ENCODE measurements at places on chromosomes 7 and 10.
A peak's percentile ranks its signal among the peaks of the same experiment; 100 is the strongest.

DNA sequence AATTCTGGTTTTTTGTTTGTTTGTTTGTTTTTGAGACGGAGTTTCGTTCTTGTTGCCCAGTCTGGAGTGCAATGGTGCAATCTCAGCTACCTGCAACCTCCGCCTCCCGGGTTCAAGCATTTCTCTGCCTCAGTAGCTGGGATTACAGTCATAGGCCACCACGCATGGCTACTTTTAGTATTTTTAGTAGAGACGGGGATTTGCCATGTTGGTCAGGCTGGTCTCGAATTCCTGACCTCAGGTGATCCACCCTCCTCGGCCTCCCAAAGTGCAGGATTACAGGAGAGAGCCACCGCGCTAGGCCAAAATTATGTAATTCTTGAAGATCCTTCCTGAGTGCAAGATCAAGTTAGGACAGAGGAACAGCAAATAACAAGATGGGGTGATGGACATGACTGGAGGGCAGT is 719 bp downstream of the ZNF33B start:
- DNase-seq: no peak

- no peak for DNase-seq
Observed at GRCh38 chr10:76577455-76577854, 1060.2 kb downstream of the KCNMA1 start.

- no peak for DNase-seq
Observed at GRCh38 chr7:117951691-117952280, 78.5 kb upstream of the CTTNBP2 start.

DNA sequence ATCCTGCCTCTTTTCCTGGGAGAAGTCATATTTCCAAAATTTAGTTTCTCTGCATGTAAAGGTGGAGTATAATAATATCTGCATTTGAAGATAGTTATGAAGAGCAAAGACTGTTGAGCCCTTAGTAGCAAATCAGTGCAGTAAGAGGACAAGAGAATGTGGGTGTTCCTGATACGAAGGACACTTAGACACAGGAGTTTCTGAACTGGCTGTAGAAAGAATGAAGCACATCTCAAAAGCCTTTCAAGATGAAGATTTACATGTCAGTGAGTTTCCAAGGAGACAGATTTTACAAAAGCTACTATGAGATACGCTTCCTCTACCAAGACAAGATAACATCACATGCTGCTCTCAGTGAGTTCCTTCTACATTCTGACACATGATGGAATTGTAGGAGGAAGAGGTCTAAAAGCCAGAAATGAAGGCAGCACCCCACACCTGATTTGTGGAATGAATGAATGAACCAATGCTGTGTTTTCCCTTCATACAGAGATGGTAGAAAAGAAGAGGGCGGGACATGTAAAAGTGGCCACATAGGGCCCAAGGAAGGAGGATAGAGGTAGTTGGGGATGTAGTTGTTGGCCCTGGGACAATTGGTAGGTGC is 173.6 kb upstream of the PDE1C start:
- DNase-seq: no peak

DNA sequence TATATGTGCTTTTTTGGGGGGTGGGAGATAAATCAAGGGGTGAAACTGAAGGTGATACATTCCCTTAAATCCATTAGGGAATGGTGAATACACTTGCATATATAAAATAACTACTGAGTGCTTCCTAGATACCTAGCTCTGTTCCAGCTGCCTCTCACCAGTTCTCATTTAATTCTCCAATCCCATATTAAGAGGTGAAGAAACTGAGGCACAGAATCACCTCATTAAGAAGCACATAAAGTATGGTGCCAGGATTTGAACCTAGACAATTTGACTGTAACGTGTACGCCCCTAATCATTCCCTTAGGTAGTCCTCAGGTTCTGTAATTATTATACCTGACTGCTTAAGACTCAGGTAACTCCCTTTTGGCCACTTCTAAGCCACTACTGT is 1.5 kb upstream of the SFR1 start:
- no peak for DNase-seq

DNA sequence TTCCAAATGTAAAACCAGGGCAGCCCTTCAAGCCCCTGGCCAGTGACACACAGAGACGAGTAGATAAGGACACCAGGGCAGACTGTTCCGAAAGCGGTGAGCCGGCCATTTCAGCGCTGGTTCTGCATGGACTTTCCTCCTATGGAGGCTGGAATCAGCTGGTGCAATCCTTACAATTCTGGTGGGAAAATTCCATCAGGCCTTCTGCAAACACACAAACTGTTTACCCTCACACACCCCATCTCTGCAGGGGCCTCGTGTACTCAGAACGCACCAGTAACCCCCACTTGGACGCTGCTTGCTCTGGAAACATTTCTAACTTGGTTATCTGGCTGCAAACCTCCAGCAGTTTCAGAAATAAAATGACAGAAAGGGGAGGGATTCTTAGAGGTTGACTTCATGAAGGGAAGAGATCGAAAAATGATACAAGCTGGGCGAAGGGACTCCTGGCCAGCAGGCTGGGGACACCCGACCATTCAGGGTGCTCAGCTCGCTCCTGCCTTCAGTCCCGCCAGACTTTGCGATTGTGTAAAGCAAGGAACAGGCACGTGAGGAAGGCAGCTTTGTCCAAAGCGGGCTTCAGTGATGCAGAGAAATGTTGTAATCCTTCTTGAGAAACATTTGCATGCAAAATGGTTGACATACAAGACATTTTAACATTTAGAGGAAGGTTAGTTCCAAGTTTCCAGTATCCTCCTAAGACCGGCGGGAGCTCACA is 19.7 kb upstream of the SHH start:
- DNase-seq: no peak

DNA sequence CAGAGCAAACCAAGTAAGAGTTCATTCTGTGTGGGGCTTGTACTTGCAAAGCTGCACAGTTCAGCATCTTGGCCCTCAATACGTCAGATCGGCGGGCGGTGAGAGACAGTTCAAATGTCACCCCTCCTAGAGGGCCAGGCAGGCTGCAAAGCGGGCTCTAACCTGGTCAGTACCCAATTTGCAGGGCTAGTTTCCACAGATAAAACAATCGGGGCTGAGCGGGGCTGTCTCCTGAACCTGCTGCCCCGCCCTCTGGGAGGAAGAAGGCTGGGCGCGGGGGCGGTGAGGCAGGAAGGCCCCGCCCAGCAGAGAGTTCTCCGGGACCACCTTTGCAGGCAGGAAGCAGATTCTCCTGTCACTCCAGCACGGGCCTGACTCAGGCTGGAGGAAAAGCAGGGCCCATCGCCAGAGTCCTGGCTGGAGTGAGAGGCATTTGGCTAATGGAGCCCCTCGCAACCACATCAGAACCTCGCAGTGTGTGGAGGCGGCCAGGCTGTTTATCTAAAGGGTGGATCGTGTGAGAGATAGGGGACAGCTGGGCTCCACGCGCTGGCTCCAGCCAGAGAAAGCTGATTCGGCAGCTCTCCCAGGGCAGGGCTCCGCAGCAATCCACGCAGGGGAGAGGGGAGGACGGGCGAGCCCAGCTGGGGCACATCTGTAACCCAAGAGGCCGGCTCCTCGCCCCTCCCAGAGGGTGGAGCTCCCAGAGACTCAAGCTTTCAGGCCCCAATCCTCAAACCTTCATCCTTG is 83.1 kb downstream of the SH3PXD2A start:
- peak; percentile 92 for DNase-seq

DNA sequence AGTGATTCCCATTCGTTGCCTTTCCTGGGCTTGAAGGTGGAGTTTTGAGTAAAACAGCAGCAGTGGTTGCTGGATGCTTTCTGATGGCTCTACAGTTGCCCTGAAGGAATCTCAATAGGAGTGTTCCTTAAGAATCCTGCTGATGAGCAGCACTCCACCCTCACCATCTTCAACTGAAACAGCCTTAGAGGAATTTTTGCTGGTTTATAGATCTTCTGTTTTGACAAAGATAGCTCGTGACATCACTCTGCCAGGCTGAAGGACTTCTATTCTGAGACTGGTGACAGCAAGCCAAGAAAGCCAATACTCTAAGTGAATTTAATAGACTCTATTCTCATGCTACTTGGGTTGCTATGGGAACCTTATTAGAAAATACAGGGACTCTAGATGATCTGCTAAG is 1014.7 kb downstream of the NRG3 start:
- no peak for DNase-seq

DNA sequence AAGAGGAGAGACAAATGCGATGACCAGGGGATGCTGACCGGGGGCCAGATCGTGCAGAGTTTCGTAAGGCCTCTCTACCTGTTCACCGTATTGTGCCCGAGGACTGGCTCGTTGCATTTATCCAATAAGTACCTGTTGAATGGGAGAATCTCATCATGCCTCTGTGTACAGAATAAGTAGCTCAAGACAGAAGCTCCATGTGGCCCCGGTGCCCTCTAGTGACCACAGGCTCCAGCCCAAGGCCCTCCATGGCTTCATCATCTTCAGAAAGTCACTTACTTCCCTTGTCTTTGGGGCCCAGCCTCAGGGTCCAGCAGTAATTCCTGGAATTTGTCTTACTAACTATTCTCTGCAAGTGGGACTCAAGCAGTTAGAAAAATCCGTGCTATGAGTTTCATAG is 151.0 kb downstream of the CHN2 start:
- no peak for DNase-seq

- no peak for DNase-seq
Observed at GRCh38 chr10:20714979-20715378, 182.1 kb downstream of the NEBL start.

- DNase-seq: peak; percentile 45
Observed at GRCh38 chr7:131688738-131689661, 132.6 kb upstream of the PODXL start.

- DNase-seq: no peak
Observed at GRCh38 chr7:861222-861621, 15.1 kb upstream of the GET4 start.

DNA sequence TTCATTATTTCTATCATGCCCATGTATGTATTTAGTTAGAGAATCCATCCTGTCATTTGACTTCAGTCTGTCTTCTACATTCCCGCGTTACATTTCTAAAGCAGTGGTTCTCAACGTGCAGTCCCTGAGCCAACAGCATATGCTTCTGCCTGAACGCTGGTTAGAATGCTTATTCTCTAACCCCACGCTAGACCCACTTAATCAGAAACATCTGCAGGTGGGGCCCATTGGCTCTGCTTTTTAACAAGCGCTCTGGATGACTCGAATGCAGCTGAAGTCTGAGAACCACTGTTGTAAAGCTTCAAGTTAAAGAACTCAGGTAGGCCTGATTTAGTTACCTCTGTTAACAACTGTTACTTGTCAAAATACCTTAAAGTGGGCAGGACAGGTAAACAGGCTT is 38.2 kb downstream of the NEUROD6 start:
- no peak for DNase-seq

- DNase-seq: peak; percentile 60
Observed at GRCh38 chr7:19117870-19118608, 603 bp upstream of the TWIST1 start.

DNA sequence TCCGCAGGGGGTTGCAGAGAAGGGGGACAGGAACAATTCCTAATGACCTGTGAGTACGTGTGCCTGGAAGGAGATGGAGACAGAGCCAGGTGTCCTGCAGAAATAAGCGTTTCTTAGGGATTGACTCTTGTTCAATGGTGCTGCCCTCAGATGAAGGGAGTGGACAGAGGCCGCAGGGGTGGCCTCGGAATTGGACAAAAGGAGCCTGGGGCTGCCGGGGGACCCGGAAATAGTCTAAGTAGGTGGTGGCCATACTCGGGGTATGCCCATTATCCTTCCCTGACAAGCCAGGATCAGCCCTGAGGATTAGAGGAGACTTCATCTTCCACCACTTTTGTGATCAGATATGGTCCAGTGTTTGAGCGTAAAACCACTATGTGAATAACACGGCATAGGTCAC is 39.2 kb downstream of the ELFN1 start:
- no peak for DNase-seq

DNA sequence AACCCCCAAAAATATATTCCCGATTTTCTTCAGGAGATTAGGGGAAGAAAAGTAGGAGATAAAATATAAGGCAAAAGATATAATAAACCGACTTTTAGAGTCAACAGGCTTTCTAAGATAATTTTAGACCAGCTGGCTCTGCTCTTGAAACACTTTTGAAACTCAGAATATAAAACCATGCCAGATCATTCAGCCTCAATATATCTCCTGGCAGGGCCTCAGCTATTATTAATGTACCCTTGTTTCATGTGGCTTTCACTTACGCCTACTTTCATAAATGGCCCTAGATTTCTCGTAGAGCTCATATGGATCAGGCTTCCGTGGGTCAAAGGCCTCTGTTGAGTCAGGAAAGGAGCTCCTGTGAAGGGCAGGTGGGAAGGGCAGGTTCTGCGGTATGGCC is 396.0 kb downstream of the PHTF2 start:
- DNase-seq: no peak

DNA sequence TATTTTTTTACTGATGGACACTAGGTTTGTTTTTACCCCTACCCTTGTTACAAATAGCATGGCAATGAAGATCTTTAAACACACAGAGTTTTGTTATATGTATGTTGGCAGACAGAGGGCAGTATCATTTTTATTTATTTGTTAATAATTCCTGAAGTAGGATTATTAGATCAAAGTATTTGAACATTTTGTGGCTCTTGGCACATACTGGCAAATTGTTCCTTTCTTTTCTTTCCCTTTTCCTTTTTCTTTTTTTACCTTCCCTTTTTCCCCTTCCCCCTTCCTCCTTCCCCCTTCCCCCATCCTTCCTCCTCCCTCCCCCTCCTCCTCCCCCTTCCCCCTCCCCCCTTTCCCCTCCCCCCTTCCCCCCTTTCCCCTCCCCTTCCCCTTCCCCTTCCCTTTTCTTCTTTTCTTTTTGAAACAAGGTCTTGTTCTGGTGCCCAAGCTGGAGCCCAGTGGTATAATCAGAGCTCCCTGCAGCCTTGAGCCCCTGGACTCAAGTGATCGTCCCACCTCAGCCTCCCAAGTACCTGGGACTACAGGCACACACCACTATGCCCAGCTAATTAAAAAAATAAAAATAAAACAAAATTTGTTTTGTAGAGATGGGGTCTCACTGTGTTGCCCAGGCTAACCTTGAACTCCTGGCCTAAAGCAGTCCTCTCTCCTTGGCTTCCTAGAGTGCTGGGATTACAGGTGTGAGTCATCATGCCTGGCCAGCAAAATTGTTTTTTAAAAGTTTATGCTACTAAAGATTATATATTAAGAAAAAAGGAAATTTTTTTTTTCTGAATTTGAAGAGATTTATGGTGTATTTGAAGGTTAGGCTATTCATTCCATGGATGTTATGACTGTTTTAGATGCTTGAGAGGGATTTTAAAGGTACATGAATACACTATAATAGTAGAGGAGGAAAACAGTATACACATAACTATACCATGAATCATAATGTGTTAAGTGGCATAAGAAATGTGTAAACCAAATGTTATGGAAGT is 39.3 kb downstream of the SEPTIN7 start:
- no peak for DNase-seq

DNA sequence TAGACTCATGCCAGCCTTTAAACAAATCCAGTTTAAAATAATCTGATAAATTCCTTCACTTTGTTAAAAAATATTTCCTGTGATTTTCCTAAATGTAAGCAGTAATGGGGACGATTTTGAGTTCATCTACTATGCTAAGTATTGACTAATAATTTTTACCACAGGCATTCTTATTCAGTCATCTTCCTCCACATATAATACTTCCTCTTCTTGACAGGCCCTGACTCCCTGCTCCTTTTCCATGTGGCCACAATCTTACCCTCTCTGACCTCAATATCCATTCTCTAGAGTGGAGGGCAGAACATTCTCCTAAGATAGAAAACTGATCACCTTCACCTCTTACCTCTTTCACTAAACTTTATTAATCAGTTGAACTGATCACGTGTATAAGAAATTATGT is 7.8 kb downstream of the DNAJC2 start:
- no peak for DNase-seq
